ENCODE measurements at places on chromosomes 12 and 14.

DNA sequence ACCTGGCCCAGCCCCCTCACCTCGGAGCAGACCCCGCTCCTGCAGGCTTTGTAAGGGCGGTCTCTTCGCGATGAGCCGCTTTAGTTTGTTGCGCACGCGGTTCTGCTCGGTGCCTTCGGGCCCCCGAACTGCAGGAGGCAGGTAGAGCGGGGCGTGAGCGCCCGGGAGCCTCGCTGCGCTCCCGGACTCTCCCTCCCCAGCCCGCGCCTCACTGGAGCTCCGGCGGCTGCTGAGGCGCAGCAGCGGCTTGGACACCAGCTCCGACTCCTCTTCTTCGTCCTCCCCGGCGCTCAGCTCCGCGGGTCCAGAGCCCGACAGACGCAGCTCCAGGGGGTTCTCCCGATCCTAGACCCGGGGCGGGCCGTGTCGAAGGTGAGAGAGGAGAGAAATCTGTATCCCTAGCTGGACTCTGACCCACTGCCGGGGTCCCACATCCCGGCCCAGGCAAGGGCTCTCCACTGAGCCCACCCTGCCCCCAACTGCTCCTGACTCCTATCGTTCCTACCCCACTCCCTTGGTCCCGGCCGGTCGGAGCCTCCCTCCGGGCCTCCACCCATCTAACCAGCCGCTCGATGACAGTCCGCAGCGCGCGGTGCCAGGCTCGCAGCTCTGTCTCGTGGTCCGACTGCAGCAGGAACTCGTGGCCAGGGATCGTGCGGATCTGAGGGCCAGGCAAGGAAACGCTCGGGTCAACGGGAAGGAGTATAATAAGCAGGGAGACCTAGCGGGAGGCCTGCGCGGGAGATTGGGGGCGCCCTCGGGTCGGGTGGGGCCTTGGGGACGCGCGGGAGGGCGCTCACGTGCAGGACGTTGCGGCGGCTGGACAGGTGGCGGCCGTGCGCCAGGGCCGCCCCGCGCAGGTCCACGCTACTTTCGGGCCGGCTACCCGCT, 4.2 kb downstream of the ARHGAP9 start:
- DNase-seq, result no peak

GRCh38 chr12:15590180-15590826, 198.9 kb downstream of the EPS8 start:
- peak; percentile 81 for DNase-seq

DNA sequence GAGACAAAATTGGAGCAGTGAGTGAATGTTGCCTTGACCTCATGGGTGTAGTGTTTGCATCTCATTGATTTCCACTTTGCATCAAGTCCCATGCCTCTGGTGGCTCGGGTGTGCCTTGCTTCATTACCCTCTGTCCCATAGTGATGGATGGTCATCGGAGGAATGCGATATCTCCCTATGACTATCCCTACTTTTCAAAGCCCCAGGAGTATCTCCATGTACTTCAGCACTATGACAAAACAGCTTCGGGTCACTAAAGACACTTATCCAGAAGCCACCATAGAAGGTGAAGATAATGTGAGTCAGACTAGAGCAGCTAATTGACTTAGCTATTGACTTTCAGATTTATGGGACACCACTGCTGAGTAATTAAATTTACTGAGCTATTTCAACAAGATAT, 355.1 kb upstream of the CCDC196 start:
- no peak for DNase-seq

DNA sequence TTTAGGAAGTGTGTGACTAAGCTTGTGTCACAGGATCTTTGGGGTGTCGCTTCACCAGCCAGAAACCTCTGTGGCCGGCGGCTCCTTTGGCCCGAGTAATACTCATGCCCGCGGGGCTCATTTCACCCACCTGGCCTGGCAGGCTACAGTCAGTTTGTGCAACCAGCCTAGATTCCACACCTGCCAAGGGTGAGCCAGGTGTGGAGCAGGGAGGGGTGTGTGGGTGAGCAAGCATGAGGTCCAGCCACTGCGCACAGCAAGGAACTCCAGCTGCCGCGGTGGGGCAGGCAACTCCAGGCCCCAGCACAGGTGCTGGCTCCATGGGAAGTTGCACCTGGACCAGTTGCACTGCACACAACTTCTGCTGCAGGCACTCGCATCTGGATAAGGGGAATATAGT, 462.3 kb upstream of the LRFN5 start:
- DNase-seq, result no peak

DNA sequence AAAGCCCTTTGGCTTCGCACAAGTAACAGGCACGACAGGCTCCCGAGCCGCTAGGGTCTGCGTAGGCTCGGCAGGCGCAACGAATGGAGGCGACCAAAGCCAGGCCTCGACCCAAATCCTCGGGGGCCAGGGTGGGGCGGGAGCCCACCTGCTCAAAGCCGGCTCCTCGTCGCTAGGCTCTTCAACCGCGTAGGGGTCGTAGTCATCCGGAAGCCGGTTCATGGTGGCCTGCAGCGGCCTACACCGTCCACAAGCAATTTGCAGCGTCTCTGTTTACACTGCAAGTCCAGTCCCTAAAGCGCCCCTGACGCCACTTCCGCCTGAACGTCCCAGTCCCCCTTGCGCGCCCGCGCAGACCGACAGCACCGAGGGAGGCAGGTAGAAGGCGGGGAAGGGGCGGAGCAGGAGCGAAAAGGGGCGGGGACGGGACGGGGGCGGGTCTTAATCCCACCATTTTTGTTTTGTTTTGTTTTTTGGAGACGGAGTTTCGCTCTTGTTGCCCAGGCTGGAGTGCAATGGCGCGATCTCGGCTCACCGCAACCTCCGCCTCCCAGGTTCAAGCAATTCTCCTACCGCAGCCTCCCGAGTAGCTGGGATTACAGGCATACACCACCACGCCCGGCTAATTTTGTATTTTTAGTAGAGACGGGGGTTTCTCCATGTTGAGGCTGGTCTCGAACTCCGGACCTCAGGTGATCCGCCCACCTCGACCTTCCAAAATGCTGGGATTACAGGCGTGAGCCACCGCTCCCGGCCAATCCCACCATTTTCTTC, at the start of gene EAPP:
EAPP (minus strand) TSS at position 295 of the 774 bp plus-strand sequence; CDS start at position 222, 73 bp downstream.
- no peak for DNase-seq

DNA sequence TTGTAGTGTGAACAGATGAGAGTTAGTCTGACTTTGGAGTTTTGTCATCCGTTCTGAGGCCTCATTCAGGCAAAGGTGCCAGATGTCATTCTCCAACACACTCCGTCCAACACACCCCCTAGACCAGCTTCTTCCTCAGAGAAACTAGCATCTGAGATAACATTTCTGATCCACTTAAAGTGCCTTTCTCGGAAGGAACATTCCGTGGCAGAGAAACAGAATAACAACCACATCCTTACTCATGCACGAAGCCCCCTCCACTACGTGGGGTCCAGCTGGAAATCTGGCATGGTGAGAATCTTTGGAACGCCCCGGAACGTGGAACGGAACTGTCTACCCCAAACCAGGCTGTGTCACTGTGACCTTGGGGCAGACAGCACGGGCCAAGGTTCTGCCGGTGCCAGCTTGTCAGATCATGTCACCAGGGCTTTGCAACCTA, 17.0 kb upstream of the BCL7A start:
- no peak for DNase-seq

GRCh38 chr12:76645934-76646333, 86.4 kb upstream of the OSBPL8 start:
- no peak for DNase-seq

- no peak for DNase-seq
Observed at GRCh38 chr12:123717350-123717749, 5.2 kb downstream of the ATP6V0A2 start.

- no peak for DNase-seq
Observed at GRCh38 chr12:45327823-45328383, 112.0 kb downstream of the ANO6 start.

DNA sequence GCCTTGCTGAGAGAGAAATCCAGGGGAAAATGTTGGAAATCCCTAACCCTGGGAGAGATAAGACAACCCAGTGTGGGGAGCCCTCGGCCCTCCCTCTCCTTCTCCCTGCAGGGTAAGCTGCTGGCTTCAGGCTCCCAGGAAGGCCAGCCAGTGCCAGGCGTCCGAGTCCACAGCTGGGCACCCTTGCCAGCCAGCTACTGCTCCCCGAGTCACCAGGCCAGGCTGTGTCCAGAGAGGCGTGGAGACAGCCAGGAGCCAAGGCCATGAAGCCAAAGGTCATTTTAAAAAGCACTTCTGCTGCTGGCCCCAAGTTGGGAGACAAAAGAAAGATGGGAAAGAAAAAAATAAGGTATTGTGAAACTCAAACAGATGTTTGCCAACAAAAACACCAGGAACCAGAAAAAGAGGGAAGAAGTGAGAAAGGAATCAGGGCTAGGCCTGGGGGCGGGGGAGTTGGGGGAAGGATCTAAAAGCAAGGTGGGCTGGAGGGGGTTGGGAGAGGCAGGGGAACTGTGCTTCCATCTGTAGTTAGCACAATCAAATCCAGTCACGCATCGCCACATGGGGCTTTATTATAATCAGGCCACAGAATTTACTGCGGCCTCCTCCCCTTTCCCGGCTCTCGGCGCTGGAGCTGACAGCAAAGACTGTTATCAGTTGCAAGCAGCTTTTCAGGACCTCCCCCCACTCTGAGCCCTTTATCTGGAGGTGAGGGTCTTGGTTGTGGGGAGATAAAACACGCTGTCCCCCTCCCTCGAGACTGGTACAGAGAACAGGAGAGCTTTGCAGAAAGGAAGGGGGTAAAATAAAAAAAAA, 33.5 kb downstream of the RBM19 start:
- DNase-seq, result no peak

DNA sequence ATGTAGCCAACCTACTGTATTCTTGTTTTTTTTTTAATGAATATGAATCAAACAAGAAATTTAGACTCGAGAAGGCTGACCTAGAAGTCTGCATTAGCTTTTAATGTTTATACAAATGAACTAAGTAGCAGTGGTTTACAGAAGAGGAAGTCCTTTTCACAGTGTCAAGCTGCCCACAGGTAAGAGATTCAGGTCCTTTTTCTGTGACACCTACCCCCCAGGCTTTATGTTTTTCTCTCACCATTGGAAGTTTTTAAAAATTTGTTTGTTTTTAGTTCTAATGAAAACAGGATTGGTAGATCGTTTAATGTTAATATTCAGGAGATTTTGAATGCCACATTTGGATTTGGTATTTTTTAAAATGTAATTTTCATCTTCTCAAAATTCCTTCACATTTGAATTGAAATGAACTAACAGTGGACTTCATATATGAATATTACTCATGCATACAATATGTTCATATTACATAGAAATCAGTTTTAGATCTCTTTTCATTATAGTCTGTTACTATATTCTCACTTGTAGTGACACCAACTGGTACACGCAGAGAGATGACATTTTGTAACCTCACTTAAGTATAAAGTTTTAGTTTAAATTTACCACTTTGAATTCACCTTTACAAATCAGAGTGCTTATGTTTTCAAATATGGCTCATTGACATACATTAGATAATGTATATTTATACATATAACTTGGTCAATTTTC, 29.7 kb downstream of the ATF7IP start:
- no peak for DNase-seq

DNA sequence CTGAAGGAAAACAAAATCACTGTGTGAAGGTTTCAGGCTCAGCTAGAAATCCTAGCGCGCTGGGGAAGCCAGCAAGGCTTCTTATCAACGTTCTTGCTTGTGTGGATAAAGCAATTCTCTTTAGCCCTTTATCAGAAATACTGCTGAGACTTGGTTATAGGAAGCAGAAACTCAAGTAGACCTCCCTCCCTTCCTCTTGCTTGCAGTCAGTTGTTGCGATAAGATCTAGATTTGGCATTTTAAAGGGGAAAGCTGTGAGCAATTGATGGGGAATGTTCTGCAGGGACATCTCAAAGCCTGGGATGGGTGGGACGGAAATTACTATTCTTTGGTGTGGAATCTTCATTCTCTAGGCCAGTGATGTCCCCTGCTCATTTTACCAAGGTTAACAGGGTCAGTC, 76.4 kb upstream of the ANO4 start:
- no peak for DNase-seq

DNA sequence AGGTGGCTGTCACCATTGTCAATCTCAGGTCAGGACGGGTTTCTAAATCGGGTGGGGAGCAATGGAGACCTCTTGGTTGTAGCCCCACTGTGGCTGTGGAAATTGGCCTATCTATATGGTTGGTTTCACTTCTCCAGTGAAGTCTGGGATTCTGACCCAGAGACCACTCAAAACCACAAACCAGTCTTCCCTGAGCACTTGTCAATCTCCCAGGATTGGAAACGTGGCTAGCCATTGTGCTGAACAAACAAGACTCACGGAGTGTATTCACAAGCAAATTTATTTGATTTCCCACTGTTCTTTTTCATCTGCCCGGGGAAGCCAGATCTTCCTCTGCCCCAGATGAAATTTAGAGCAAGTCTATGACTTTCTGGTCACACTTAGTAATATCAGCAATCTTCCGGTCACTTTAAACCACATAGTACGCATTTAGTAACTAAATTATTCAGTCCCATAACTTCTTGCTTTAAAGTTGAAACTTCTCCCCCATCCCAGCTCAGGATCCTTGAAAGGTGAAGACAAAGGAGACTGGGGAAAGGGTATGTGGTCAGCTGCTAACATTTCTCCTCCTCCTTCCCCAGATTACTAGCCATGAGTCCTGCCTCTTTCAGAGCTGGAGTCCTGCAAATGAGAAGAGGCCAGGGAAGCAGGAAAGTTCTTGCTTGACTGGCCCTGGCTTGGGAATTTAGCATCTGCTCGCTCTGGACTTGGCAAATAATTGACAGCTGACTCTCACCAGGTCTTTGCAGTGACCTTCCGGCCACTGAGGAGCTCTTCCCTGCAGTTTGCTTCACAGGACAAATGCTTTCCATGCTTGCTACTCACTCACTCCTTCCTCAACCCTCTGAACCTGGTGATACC, 123.2 kb upstream of the MAX start:
- no peak for DNase-seq

DNA sequence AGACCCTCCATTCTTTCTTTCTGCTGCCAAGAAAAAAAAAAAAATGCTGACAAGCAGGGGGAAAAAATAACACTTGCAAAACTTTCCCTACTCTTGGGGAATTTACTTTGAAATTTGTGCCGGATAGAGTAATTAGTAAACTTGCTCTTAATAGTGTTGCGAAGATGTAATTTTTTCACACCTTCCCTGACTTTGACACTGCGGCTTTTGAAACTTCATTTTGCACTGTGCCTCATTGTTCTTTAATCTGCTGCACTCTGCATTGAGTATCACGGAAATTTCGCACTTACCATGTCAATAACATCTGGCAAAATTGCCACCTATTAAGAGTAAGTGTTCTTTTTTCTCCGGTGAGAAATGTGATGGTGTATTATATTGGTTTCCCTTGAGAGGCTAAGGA, 596.1 kb downstream of the VRK1 start:
- no peak for DNase-seq

- no peak for DNase-seq
Observed at GRCh38 chr14:45070215-45070614, 13.7 kb upstream of the PRPF39 start.
